ENCODE measurements at places on chromosomes 11 and 22.

GRCh38 chr11:80899381-80899780 is 1458.6 kb upstream of the TENM4 start:
- no peak for ATAC-seq

GRCh38 chr11:32893343-32894148 is 935 bp downstream of the QSER1 start:
- ATAC-seq = peak; percentile 62

DNA sequence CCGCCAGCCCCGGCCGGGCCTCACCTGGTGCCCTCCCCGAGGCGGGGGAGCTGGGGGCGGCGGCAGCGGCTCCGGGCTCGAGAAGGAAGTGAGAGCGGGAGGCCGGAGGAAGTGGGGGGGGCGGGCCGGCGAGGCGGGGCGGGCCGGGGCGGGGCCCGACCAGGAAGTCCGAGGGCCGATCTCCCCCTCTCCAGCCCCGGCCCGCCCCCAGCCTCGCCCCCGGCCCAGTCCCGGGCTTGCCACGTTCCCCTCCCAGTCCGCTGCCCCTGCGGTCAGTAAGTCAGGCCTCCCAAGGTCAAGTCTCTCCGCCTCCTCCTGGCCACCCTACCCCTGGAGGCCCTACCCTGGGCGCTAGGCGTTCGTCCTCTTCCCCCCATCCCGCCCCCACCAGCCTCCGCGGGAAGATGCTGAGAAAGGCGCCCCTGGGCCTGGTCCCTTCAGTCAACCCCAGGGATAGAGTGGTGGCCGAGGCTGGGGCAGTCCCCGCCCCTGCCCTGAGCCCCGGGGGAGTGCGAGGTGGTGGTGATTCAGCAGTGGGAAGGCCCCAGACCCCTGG is at the start of gene RHOG:
Gene RHOG (minus strand): TSS at position 90 of the 556 bp plus-strand sequence. CDS start 12,821 bp downstream, outside the sequence.
- ATAC-seq = peak; percentile 76

- ATAC-seq = no peak
Measured at GRCh38 chr22:43227239-43227630, 40.3 kb upstream of the TTLL12 start.

GRCh38 chr11:64650923-64651523 is 60.0 kb downstream of the SLC22A12 start:
- ATAC-seq = no peak

DNA sequence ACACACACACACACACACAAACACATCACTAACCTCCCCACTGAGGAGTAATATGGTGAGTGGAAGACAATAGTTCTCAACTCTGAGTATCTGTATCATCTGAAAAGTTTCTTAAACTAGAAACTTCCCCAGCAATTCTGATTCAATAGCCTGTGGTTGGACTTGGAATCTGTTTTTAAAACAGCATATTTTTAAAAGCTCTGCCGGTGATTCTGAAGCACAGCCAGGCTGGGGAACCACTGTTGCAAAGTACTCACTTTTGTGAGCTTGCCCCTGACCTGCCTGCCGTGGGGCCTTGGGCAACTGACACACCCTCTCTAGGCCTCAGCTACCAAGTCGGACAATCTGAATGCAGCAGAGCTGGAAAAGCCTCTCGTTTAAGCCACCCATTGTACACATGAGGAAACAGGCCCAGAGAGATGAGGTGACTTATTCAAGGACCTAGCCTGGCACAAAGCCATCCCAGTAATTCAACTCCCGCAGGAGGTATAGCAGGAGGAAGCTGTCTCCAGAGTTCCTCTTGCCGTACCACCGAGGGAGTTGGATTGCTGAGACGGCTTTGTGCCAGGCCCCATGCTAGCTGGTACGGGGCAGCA is 8.9 kb downstream of the SLC15A3 start:
- ATAC-seq = no peak

GRCh38 chr11:48109046-48109666 is 107.5 kb upstream of the OR4B1 start:
- ATAC-seq = peak; percentile 64

DNA sequence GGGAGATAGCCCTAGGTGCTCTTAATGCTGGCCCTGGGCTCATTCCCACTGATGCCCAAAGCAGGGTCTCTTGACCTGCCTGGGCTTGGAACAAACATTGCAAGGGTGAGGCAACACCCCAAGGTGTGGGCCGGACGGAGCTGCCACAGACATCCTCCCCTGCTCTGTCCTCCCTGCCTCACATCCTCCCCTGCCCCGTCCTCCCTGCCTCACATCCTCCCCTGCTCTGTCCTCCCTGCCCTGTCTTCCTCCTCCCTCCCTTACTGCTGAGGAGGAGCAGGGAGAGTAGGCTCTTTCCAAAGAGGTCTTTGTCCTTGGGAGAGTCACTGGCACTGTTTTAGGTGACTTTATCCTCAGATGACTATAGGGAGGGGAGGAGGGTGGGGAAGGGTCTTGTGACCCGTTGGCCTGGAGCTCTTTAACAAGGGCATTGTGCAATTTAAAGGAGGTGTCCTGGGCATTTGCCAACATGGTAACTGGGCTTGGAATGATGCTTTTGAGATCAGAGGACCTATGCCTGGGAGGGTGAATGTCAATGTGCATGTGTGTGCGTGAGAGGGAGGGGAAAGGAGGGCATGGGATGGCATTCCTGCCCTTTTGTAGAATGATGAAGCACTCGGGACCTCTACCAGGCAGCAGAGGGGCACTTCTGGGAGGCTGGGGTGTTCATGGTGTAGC is 700 bp downstream of the FAM180B start:
- peak; percentile 11 for ATAC-seq

- peak; percentile 90 for ATAC-seq
Measured at GRCh38 chr22:38088629-38089473, 4.9 kb upstream of the SLC16A8 start.

- no peak for ATAC-seq
Measured at GRCh38 chr11:127157225-127157624, 156.7 kb upstream of the KIRREL3 start.

DNA sequence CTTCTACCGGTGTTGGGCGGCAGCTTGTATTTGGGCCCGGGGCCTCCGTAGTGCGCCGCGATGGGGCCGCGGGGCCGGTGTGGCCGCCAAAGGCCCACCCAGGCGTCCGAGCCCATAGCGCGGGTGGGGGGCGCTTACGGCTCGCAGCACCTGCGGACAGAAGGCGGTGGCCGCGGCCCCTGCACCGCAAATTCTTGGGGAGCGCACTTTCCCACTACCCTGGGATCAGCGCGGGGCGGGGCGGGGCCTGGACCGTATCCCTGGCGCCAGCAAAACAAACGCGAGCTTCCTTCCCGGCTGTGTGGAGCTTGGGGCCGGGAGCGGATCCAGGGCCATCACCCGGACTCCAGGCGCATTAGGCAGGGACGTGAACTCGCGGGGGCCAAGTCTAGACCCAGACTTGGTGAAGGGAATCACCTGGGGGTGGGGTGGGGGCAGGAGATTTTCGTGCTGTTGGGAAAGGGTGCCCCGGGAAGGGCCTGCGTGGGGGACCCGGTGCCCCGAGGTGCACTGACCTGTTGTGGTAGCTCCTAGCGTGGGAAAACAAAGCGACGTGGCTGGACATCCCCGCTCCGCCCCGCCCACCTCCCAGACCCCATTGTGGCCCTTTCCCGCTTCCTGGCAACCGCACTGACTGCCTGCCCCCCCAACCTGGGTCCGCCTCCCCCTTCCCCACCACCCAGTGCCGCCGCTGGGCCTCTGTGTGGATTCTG is 2.3 kb upstream of the TYMP start:
- peak; percentile 33 for ATAC-seq

DNA sequence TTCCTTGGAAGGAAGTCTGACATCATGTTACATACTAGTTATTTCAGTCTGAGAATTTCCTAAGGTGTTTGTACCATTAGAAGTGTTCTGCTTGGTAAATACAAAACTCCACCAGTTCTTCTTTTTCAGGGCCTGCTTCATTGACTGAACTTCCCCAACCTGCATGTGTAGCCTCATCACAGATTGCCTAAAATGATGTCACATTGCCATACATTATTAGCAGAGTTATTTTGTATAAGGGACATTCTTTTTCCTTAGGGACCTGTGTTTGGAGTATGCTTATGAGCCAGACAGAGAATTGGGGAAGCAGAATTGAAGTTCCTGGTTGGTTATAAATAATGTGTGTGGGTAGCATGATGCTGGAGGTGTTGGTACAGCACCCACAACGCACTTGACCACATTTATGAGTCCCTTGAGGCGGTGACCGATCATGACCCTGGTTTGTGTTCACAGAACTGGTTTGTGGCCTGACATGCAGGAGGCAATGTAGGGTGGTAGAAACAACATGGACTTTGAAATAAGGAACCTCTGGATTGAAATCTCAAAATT is 16.4 kb upstream of the MMP7 start:
- no peak for ATAC-seq

DNA sequence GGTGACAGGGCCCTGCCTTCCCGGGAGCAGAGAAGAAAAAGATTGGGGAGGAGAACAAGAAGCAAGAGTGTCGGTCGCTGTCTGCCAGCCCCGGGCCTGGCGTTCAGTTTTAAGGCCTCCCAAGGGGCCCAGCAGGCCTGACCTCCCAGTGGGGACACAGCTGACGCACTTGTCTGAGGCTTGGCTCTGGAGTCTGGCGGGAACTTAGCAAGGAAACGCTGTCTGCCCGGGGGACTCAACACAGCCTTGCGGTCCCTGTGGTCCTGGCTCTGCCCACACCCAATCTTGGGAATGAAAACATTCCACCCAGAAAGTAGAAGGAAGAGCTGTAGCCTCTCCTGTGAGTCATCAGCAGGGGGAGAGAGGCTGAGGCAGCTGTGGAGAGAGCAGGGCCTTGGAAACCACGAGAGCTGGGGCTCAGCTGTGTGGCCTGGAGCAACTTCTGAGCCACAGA is 54.4 kb downstream of the TRAF6 start:
- peak; percentile 70 for ATAC-seq

GRCh38 chr22:35437049-35437448 is 37.1 kb downstream of the MCM5 start:
- ATAC-seq = no peak

- no peak for ATAC-seq
Measured at GRCh38 chr11:110776081-110776480, 63.8 kb upstream of the ARHGAP20 start.

DNA sequence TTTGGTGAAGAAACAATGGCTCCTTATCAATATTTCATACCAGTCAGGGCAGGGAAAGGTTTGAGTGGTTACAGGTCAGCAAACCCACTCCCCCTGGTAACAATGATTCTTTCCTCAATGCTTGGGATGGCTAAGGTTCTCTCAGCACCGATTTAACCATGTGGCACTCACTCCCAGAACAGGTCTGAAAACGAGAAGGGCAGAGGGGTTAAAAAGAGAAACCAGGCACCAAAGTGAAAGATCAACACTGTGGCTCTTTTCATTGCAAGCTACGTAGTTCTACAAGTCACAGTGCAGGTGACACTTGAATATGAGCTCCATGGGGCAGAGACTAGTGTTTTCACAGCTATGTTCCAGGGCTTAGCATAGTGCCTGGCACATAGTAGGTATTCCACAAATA is 132.4 kb downstream of the PLEKHA7 start:
- no peak for ATAC-seq

DNA sequence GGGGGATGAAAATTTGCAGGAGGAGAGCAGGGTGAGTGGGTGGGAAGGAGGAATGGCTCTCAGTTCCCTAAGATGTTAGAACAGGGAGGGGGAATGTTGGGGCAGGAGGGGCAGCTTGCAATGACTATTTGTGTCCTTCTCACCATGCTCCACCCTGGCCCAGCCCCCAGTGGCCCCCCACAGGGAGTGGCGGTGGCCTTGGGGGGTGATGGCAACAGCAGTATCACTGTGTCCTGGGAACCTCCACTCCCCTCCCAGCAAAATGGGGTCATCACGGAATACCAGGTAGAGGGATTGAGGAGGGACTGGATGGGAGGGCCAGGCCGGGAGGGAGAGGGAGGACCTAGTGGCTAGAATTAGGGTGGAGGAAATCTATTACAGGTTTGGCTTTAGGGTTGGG is 10.2 kb downstream of the ROBO3 start:
- no peak for ATAC-seq

- no peak for ATAC-seq
Measured at GRCh38 chr11:46277313-46277621, 195 bp upstream of the CREB3L1 start.

GRCh38 chr11:128824191-128825049 is 42.7 kb downstream of the KCNJ1 start:
- ATAC-seq = no peak

GRCh38 chr11:13962562-13963168 is at the start of gene SPON1:
SPON1 (plus strand) TSS chr11:13962723; CDS start chr11:13962905, 182 bp downstream.
- ATAC-seq = peak; percentile 61

DNA sequence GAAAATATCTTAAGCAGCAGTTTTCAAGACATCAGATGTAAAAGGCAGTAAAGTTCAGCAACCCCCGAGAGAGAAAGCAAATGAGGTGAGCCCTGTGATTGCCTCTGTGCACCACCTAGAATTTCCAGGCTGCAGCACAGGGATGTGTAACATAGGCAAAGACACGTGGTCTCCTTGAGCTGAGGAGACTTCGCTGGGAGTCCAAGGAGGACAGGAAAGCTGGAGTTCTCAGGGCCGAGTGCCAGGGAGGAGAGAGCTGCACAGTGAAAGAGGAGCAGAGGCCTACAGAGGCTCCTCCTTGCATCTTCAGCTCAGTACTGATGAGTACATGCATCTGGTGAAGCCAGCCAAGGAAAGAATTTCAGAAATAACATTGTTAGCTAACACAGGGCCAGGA is 17.6 kb upstream of the TOLLIP start:
- peak; percentile 78 for ATAC-seq

DNA sequence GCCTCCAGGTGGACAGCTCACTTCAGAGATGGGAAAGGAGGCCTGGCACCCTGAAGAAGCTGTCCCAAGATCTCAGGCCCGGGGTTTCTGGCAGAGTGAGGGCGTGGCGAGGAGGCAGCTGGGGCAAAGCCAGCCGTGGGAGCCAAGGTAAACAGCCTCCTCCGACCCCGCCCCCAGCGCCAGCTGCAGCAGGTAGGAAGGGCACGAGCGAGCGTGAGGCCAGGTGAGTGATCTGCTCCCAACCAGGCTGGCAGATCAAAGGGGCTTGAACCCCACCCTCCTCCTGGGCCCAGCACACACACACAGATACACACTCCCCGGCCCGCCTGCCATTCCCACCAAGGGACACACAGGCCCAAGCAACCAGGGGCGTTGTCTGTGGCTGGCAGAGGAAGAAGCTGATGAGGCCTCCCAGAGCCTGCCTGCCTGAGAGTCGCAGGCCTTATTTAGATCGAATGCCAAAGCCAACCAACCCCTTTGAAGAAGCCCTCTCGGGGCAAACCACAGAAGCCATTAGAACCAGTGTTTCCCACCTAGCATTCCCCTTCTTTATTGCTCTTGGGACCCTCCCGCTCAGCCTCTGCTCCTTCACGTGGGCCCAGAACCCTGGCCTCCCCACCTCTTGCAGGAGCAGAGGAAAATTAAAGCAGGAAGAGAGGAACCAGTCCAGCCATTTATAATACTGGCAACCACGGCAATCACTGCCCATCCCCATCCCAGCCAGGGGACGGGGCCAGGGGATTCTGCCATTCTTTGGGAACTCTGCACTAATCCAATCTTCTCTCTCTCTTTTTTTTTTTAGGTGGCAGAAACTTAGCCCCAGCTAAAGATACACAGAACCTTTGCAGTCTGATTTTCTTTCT is 5.0 kb downstream of the PDGFB start:
- ATAC-seq = no peak

- ATAC-seq = no peak
Measured at GRCh38 chr22:33314316-33314715, 256.1 kb upstream of the SYN3 start.
